Heart right ventricle (tissue), 16 donors: ENCODE measurements at places on chromosomes 4 and X.

GRCh38 chrX:65821721-65822496, 154.5 kb downstream of the MSN start:
- peak; percentile 23 for DNase-seq

DNA sequence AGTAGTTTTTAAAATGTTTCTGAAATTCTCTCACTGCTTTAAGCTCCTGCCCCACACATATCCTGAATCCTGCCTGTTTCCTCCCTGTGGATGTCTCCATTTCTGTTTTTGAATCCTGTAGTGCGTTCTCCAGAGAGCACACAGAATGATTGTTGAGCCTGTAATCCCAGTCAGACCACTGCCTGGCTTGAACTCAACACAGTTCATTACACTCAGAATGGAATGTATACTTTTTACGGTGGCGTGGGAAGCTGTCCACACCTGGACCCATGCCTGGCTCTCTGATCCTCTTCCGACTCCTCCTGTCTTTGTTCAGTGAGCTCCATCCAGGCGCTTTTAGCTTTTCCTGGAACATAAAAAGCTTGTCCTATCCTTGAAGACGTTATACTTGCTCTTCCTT, 1217.0 kb upstream of the PRKX start:
- no peak for DNase-seq

GRCh38 chrX:115912372-115912897, 258.1 kb upstream of the AGTR2 start:
- no peak for DNase-seq

DNA sequence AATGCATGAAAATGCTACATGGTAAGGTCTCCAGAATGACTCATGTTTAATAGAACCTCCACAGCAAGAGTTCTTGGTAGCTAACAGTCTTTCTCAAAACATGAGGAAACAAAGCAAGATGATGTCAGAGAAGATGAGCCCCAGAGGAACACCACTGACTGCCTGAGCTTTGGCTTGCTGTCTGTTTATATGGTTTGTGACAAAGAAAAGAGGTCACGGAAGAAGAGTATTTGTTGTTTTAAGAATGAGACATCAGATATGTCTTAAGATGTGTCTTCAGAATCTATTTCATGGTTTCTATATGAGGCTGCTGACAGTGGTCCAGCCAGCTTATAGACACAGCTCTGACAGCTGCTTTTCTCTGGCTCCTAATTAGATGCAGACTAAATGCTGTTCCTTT, 18.8 kb upstream of the AREG start:
- DNase-seq, result no peak

DNA sequence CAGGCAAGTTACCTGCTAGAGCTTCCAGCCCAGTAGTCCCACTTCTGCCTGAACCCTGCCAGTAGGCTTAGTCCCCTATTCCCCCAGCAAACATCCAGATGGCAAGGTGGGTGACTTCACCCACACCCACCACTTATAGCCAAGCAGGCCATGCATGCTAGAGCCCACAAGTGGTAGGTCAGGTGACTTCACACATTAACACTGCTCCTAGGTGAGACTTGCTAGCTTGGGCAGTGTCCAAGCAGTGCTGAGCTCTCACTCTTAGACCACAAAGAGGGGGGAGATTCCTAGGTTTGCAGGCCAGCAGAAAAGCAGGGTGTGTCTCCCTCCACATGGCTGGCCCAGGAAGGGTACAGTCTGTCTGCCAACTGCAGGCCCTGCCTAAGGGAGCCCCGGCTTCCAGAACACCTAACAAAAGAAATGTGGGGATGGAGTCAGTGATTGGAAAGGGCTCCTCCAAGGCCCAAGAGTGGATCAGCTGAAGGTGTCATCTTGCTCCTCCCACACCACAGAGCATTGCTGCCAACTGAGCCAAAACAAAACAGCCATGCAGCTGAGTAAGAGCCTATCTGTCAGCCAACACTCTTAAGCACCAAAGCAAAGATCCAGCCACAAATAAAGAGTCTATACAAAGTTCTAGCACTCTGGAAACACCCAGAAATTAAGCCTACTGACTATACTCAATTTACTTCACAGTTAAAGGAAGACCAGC, 158.1 kb upstream of the USP38 start:
- no peak for DNase-seq

- no peak for DNase-seq
Observed at GRCh38 chrX:115632455-115632854, 71.5 kb downstream of the PLS3 start.

GRCh38 chr4:112279882-112280315, 5.8 kb downstream of the TIFA start:
- DNase-seq, result no peak

- DNase-seq, result no peak
Observed at GRCh38 chr4:70754990-70755688, 33.4 kb downstream of the RUFY3 start.

- DNase-seq, result no peak
Observed at GRCh38 chrX:37578045-37578444, 6.6 kb downstream of the LANCL3 start.

DNA sequence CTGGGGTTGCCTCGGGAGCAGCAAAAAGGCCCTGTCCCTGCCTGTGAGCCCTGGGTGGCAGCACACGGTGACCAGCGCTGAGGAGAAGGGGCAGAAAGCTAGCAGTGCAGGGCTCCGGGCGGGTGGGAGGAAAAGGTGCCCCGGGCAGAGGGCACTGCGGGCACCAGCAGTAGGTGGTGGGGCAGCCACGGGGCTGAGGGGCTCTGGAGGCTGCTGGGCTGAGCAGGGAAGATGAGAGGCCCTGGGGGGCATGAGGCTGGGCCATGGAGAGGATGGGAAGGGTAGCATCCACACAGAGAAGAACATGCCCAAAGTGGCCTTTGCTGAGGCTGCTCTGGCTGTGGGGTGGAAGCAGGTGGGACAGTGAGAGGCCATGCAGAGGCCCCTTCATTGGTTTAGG, 67.5 kb upstream of the NKX1-1 start:
- no peak for DNase-seq

- peak; percentile 11 for DNase-seq
Observed at GRCh38 chrX:131264665-131265064, 24.4 kb downstream of the IGSF1 start.

DNA sequence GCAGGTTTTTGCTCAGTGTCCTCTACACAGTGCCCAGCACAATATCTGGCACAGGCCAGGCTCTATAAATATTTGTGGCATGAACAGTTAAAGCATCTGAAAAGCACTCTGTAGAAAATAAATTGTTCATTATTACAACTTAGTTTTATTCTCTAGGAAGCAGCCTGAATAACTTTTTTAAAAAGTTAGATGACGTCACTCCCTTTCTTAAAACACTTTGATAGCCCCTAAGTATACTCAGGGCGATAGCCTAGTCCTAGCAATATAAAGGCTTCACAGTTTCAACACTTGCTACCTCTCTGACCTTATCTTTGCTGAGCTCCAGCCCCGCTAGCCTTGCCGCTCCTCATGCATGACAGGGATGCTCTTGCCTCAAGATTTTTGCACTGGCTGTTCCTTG, 80.6 kb downstream of the GPM6A start:
- DNase-seq, result no peak

- no peak for DNase-seq
Observed at GRCh38 chrX:110415440-110416170, 57.0 kb downstream of the RTL9 start.

DNA sequence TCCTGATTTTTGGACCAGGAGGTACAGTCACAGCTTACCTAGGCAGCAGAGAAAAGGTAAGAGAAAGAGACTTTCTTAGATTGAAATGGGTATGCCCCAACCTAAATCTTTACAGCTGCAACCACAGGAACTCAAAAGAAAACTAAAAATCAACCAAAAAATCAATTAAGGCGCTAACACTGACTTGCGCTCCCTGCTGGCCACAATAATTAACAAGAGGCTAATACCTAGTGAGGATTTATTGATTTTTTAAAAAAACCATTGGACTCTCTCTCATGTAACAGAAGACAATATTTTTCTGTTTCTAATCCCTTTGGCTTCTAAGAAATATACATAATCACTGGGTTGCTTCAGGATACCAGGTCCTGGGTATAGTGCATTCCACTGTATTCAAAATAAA, 153.9 kb upstream of the TENM3 start:
- DNase-seq, result no peak

GRCh38 chr4:88341227-88342192, 37.1 kb upstream of the HERC6 start:
- no peak for DNase-seq

GRCh38 chrX:110803506-110803905, 7.9 kb upstream of the CHRDL1 start:
- no peak for DNase-seq

- DNase-seq, result no peak
Observed at GRCh38 chr4:145934434-145935047, 4.1 kb downstream of the ZNF827 start.

GRCh38 chrX:42220083-42220482, 296.7 kb upstream of the CASK start:
- no peak for DNase-seq

DNA sequence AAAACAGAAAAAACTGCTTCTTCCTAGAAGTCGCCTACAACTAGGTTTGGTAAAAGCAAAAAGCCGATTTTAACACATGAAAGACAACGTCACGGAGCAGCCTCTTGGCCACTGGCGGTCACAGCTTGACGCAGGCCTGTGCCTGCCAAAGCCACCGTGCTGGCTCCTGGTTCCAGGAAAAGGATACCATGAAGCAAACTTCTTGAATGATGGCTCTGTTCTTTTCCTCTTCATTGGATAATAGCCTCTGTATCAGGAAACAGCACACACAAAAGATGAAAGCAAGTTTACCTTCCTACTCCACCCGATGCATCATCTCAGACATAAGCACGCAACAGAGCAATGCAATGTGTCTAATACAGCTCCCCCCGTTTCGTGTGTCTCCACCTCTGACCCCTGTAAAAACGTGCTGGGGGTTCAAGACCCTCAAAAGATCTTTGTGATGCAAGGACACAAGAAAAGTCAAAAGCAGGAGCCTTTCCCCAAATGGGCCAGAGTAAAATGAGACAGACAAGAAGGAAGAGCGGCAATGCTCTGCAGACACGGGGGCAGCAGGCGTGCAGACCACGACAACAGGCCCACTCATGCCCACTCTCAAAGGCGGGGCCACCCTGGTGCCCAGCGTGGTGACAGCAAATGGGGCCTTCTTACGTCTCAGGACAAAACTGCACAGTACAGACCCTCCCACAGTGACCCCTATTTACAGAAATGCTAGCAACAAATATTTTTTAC, 19.4 kb downstream of the GAK start:
- no peak for DNase-seq

- DNase-seq, result no peak
Observed at GRCh38 chrX:20500949-20501348, 234.2 kb upstream of the RPS6KA3 start.
